ENCODE measurements at places on chromosomes 13 and 19.

DNA sequence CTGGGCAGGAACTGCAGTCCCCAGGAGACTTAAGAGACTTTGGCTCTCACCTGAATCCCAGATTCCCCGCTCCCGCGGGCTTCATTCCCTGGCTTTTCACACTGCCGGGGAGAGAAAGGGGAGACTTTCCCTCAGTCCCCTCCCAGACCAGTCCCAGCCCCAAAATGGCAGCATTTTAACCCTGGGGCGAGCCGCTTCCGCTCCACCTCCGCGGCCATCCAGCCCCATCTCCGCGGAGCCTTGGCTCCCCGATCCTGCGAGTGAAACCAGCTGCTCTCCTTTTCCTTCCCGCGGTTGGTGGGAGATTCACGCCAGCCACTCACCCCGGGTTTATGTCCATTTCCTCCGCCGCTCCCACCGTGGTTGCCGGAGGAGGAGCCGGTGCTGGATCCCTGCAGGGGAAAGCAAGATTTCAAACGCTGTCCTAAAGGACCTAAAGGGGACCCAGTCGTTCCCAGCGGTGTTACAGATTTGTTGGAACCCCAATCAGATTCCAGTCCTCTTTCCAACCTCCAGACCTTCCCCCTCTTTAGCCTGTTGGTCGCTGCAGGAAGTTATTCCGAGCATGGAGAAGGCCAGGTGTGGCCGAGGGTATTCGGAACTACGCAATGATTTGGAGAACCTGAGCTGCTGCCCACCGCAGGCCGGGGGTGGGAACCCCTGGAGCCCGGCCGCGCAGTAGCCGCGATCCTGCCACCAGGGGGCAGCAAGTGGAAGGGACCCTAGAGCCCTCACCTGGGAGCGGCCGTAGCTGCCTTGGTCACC lies 3.4 kb downstream of the DMKN start:
- no peak for DNase-seq

GRCh38 chr13:22218797-22219196 lies 547.9 kb downstream of the FGF9 start:
- no peak for DNase-seq

- no peak for DNase-seq
Observed at GRCh38 chr19:6095760-6096159, 14.5 kb downstream of the RFX2 start.

DNA sequence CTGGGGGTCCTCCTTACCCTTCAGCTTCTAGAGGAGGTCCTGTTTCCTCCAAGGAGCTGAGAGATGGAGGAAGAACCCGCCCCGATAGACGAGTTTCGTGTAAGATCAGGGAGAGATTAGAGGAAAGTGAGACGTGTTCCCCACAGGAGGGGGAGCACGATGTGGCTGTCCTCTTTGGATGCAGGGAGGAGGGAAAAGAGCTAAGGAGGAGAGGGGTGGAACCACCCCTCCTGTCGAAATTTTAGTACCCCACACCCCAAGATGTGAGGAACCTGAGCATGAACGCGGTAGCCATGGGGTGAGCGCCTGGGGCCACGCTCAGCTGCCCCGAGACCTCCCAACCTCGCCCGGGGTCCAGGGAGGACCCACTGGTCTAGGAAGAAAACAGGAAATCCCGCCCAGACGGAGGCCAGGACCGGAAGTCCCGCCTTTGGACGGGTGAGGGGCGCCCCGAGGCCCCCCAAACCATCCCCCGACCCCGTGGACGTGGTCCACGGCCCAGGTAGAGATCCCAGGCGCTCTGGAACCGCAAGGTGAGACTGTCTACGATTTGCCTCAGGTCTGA lies 1.2 kb downstream of the AKT1S1 start:
- DNase-seq: no peak

DNA sequence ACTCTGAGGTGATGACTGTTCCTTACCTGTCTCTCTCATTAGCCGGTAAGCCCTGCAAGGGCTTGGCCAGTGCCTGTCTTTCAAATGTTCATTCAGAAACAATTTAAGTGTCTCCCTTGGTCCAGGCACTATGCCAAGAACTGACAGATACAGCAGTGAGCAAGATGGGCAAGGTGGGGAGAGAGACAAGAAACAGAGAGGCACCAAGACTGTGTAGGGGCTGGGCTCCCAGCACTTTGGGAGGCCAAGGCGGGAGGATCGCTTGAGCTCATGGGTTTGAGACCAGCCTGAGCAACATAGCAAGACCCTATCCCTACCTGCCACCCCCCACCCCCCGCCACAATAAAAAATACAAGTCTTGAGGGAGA lies 1.3 kb upstream of the CCNE1 start:
- DNase-seq: no peak

DNA sequence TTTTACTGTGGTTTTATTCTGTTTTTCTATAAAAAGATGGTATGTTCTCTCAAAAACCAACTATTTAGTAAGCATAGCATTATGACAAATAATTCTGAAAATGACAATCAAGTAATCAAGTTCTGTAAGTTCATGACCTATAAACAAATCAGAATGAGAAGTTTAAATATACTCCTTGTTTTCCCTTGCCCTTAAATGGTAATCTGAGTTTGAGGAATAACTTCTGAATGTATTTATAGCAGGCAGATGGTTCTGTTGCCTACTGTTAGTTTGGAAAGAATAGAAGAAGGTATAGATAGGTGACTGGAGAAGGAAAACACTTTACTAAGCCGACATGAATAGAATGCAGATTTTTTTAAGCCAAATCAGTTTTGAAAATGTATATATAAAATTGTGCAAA lies 63.9 kb downstream of the POSTN start:
- DNase-seq: no peak

DNA sequence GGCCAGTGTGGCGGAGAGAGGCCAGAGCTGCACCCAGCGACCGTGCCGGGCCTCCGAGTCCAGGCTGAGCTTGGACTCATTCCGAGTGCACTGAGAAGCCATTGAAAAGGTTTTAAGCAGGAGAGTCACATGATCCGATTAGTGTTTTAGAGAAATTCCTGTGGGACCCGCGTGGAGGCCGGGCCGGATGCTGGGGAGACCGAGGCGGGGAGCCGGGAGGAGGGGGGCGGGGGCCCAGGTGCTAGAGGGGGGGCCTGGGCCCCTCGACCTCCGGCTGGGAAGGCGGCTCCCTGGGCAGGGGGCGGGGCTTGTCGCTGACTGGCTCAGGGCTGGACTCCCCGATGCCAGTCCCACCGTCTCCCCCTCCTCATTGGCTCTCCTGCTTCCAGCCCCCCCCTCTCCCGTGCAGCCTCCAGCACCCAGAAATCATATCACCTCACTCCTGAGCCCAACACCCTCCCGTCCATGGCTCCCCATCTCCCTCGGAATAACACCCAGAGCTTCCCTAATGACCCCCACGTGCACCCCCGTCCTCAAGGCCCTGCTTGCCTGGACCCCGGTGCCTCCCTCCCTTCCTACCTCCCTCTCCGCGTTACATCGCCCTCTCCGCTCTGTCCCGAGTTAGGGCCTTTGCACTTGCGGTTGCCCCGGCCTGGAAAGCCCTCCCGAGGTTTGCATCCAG lies 5.2 kb upstream of the ZNF579 start:
- DNase-seq: no peak

DNA sequence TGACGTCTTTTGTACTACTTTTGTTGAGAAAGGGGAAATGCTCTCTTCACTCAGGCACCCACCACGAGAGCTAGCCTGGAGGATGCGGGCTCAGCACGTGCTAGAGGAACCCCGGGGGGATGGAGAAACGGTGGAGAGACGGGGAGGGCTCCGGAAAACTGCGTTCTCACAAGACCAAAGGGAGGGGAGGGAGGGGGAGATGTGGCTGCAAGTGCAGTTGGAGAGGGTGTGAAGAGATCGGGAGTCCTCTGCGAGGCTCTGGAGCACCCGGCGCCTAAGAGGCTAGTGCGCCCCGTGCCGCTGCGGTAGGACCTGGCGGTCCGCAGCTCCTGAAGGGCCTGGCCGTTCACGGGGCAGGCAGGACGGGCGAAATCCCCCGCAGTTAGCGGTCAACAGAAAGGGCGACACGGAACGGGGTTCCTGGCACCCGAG lies 43.4 kb upstream of the XPO4 start:
- DNase-seq: no peak

DNA sequence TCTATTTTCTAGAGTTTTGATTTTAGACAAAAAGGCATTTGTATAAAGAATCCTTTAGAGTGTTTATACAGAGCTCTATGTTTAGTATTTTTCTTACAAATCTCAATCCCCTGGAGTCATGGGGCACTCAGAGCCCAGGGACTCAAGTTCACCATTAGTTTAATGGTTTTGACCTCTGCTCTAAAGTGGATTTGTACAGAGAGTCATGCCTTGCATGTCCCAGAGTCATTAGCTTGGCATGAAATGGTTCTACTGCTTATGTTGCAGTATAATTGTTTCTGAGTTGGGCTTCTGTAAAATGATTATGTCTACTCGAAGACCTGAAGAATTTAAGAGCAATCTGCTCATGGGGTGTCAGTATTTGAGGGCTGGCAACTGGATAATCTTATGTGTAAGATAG lies 406.2 kb downstream of the DLEU7 start:
- DNase-seq: no peak

DNA sequence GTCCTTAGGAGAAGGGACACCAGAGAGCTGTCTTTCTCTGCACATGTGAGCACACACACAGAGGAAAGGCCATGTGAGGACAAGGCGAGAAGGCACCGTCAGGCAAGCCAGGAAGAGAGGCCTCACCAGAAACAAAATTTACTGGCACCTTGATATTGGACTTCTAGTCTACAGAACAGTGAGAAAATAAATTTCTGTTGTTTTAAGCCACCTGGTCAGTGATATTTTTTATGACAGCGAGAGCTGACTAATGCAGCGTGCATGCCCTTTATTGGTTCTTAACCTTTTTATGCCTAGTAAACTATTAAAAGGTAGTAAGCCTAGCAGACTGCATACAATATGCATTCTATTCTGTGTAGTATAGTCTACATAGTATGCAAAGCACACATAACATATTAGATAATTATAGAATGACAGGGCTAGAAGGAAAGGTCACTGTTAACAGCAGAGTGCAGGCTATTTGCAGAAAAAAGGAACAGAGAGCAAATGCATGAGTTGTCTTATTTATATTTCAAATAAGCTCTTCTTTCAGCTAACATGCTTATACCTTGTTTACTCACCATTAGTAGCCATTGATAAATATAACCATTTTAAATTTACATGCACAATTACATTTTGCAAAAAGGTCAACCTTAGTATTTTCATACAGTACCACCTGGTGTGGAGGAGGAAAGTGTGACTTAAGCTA lies 25.2 kb upstream of the KATNAL1 start:
- DNase-seq: no peak
